ENCODE measurements at places on chromosomes 3 and 15.

DNA sequence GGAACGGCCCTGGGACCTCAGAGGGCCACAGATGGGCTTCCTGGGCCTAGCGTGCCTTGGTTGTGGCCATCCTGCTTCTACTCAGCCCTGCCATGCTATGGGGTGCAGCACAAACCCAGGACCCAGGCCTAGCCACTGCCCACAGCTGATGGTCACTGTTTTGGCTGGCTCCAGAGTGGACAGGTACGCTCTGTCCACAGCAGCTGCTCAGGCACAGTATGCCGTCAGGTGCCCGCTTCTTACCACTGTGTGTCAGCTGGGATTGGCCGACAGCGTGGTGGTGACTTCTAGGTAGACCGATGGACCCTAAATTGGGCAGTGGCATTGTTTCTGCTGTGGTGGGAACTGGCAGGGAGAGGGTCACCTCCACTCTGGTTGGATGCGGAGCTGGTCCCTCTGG is 47.3 kb downstream of the KLF13 start:
- DNase-seq, result no peak

DNA sequence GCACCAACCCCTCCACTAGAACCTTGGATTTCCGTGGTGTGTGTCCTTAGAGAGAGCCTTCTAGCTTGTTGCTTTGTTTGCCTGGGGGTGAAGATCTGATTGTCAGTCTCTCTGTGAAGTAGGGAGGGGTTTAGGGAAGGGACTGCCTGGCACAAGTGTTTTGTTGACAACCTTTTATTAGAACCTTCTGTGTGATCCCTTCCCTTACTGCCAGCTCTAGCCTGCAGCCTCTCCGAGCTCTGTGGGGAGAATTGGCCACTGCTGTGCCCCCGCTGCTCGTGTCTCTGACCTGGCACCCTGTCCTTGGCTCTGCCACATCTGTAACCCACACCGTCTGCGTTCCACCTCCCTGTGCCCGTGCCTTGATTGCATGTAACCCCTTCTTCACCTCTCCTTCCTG is 30.9 kb upstream of the PCSK6 start:
- no peak for DNase-seq

DNA sequence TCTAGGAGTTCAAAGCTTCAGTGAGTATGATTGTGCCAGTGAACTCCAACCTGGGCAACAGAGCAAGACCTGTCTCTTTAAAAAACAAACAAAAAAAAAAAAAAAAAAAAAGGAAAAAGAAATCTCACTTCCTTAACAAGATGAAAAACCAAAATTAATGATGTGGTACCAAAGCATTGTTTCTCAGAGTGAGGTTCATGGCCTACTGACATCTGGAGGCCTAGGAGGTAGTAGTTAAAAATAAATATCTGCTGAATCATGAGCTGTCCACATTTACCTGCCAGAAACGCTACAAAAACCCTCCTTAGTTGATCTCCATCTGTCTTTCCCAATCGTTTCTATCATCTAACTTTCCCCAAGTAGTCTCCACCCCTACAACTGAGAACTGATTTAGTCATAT is 51.2 kb downstream of the EPHA6 start:
- DNase-seq, result no peak

DNA sequence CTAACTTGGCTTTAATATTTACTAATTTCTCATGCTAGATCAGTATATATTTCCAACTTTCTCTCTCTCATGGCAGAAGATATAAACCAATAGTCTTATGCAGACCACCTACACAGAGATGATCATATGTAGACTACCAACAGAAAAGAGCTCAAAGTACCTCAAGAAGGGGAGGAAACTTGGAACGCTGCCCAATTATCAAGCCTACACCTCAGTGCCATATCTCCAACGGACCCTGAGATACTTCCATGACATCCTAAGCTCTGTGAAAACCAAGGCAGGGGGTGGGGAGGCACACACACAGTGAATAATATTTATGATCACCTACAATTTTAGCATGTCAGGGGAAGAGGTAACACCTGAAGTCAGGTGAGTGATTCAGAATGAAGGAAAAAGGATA is 100.6 kb downstream of the STAG1 start:
- DNase-seq, result no peak

- DNase-seq, result no peak
These were observed 291.6 kb upstream of the CBLB start for GRCh38 chr3:106160396-106160795.

GRCh38 chr3:143826296-143826695 is 22.0 kb downstream of the SLC9A9 start:
- no peak for DNase-seq

Measured in ELR (cell line).